ENCODE measurements at places on chromosomes 1 and 21.
A peak's percentile ranks its signal among the peaks of the same experiment; 100 is the strongest.

- no peak for DNase-seq
Observed at GRCh38 chr21:46202592-46203202, 18.4 kb upstream of the SPATC1L start.

- no peak for DNase-seq
Observed at GRCh38 chr1:229139331-229140118, 131.4 kb upstream of the RAB4A start.

- DNase-seq, result no peak
Observed at GRCh38 chr1:246267896-246268295, 239.2 kb downstream of the SMYD3 start.

GRCh38 chr21:33078907-33079582 lies 9.1 kb downstream of the OLIG1 start:
- peak; percentile 76 for DNase-seq

DNA sequence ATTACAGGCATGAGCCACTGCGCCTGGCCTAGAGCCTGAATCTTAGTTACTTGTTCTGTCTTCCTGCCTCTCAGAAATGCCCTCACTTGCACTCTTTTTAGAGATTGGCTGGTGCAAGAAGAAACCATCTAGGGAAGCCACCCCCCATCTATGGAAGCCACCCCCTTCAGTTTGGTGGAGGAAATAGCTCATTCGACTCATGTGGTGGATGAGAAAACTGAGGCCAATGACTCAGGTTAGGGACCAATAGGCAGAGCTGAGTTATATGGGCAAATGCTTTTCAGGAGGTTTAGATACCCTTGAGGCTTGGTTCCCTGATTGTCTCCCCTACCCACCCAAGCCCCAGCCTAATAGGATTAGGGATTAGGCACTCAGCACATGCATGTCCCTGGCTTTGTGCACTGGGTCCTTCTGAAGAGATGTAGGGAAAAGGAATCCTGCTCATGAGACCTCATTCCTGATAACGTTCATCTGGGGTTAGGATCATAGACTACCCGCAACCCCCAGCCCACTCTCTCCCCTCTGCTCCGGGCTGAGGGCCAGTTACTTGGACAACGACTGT lies 77.1 kb downstream of the PAX7 start:
- DNase-seq, result no peak
